ENCODE measurements at places on chromosomes 3 and 15.

GRCh38 chr15:50665938-50666337, 20.7 kb downstream of the TRPM7 start:
- no peak for DNase-seq

DNA sequence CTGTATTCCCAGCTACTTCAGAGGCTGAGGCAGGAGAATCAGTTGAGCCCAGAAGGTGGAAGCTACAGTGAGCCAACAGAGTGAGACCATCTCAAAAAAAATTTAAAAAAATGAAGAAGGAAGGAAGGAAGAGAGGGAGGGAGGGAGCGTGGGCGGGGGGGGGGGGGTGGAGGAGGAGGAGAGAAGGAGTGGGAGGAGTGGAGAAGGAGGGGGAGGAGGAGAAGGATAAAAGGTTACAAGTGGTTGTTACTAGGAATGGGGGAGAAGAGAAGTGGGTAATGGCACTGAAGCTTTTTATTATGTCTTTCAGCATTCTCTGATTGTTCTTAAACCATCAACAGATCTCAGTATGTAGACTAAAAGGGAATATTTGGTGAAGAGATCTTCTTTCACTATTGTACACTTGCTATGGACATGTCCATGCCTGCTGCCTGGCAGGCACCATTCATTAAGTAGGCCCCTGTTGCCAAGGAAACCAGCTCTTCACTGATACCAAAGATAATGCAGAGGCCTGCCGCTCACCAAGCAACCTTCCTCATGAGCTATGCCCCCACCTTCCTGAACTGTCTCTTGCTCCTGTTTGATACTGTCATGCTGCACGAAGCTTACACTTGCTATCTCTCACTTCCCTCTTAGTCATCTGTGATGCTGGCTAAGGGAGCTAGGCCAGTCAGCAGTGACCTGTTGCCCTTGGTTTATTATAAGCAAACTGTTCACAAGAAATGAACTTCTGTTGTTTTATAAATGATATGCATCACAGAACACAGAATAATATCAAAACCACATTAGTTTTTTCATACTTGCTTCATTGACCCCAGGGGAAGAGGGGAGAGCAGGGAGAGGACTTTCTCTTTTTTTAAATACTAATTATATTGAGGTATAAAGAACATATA, 23.1 kb downstream of the EPM2AIP1 start:
- no peak for DNase-seq

DNA sequence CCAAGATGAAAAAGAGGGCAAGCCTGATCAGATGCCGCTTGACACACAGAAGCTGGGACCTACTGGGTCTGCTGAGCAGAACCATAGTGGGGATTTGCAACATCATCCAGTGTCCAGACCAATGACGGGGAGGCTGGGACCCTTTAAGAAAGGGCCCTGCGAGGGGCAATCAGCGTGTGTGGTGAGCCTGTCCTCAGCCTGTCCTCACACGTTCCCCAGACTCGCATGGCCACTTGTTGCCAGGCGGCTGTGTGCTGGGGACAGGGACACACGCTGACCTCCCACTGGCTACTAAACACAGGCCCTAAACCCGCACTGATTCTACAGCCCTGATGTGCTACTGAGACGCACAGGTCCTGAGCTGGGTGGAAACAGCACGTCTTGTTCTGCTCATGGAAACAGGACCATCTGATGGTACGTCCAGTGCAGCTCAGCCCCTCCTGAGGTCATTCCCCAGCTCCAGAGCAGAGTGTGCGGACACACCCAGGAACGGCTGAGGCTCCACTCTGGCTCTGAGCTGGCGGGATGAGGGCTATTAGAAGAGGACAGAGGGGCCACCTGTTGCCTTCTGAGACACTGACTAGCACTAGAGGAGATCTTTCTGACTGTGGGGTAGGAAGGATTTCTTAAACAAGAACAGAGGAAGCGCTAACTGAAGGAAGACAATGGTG, 24.4 kb downstream of the PCSK6 start:
- DNase-seq = no peak

DNA sequence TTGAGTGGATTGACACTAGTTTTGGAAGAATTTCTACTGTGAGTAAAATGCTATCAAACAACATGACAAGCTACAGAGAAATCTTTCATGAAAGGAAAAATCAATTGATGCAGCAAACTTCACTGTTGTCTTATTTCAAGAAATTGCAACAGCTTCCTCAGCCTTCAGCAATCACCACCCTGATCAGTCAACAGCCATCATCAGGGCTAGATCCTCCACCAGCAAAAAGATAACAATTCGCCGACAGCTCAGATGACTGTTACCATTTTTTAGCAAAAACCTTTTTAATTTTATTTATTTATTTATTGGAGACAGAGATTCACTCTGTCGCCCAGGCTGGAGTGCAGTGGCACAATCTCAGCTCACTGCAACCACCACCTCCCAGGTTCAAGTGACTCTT, 44.0 kb downstream of the MLH1 start:
- no peak for DNase-seq

GRCh38 chr3:43304126-43304525, 17.8 kb downstream of the SNRK start:
- DNase-seq = no peak

GRCh38 chr3:103712320-103713008, 1277.6 kb downstream of the ZPLD1 start:
- no peak for DNase-seq

GRCh38 chr15:47500842-47501241, 216.5 kb upstream of the SEMA6D start:
- no peak for DNase-seq

GRCh38 chr3:44993471-44994205, 17.6 kb downstream of the EXOSC7 start:
- no peak for DNase-seq

GRCh38 chr15:78552597-78552996, 12.4 kb downstream of the PSMA4 start:
- DNase-seq = no peak

All from stimulated activated CD4-positive, alpha-beta T cell treated with anti-CD3 and anti-CD28 coated beads, Interleukin-2, amount 100 ng/mL, for 48 hours (primary cell).